A673 (cell line): ENCODE measurements at places on chromosomes 13 and 19. TPM values are rescaled to one million over a fixed set of nuclear protein-coding genes. Genes with fewer than 3 reads are reported as not detected.

DNA sequence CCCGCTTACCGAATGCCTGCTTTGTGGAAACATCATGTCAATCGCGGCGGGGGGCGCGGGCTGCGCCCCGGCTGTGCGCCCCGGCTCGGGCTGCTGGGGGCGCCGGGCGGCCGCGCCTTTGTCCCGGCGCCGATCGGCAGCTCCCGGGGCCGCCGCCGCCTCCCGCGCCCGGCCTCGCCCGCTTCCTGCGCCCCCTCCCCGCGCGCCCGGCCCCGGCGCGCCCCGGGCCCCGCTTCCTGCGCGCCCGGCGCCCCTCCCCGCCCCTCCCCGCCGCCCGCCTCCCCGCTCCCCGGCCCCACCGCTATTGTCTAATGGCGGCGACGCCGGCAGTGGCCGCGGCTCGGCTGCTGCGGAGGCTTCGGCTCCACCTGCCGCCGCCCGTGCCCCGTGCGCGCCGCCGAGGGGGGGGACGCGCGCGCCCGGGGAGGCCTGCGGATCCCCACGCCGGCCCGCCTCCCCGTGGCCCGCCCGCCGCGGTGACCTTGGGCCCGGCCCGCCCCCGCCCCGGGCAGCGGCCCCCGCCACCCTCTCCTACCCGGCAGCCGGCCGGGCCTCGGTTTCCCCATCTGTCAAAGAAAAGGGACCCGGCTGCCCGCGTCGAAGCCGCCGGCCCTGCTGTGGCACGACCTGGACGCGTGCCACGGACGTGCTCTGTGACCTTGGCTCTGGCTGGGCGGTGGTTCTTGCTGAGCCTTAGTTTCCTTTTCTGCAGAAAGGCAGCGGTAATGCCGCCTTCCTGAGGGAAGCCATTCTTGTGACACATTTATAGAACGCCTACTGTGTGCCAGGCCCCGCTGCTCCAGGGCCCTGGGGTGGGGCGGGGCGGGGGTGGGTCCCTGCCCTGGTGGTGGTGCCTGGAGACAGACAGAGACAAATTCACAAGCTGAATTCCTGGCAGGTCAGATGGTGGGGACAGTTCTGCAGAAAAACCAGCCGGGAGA is at the start of gene TLE5:
TLE5 (minus strand) TSS at position 331 of the 941 bp plus-strand sequence; CDS start at position 36, 295 bp downstream.
- H3K4me3 ChIP-seq: peak within 1 kb of the TSS; percentile 95
- no peaks in the 10 kb centered on the region for H3K27me3 ChIP-seq
- peaks cover 32% of the 10 kb centered on the region for H3K36me3 ChIP-seq
- peaks cover 9% of the 10 kb centered on the region for H3K4me1 ChIP-seq

Gene OVOL3
- 0.47 and 0.63 TPM in 2 replicates for total RNA-seq

DNA sequence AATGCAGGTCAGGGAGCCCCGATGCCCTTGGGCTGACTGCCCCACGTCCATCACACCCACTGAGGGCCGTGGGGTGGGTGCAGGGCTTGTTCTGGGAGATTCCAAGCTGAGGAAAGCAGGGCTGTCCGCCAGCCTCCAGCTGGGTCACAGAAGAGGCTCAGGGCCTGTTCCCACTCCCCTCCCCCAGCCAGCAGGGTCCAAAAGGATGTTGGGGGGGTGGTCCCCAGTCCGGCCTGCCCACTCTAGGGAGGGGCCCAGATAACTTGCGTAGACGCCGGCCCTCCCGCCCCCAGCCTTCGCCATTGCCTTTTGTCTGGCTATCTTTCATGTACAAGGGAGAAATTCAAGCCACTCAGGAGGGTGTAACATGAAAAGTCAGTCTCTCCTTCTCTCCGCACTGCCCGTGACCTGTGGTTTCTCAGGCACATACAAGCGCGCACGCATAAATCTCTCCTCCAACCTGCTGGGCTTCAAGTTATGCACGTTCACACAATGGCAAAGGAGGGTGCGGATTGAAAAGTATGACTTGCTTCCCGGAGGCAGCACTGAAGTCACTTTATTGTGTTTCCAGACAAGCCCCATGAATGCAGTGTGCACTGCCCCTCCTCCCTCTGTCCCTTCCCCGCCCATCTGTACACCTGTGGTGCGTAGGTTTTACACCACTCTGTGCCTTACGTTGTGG is 20.2 kb downstream of the CARM1 start:
- H3K4me3 ChIP-seq: no peak overlapping the region
- H3K27me3 ChIP-seq: no peaks in the 10 kb centered on the region
- H3K4me1 ChIP-seq: peaks cover 29% of the 10 kb centered on the region
- peak overlapping the region; percentile 42 for H3K27ac ChIP-seq

Gene LCP1
- total RNA-seq: 6.2 and 9.1 TPM in 2 replicates

DNA sequence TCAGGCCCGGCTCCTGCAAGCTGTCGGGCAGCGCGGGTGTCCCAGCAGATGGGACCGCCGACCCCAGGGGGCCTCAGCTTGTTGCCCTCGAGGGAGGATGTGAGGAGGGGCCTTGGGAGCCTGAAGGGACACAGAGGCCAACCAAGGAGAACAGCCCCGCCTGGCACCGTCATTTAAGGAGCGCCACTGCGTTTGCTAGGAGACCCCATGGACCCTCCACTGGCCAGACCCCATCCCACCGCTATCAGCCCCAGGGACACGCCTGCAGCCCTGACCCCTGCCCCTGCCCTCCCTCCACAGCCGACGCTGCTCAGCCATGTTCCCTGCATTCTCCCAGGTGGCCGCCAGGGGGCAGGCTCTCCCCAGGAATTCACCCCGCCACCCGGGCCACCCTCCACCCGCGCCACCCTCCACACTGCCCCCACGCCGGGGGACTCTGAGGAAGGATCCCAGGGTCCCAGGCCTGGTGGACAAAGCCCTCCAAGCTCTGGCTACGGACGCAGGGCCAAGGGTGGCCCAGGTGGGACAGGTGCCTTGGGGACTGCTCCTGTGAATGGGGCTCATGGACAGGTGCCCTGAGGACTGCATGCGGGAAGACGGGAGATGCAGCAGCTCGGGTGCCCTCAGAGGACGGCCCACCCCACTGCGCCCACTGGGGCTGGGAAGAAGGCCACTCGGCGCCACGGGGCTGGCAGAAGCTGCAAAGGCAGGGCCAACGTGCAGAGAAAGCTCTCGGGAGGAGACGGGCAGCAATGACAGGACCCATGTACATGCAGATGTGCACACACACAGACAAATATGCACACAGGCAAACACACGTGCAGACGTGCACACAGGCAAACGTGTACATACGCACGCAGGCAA is 34.4 kb downstream of the PIP5K1C start:
- H3K27me3 ChIP-seq: no peaks in the 10 kb centered on the region
- H3K4me3 ChIP-seq: no peak overlapping the region
- H3K27ac ChIP-seq: no peak overlapping the region
- DNase-seq: peak; percentile 43
- no peaks in the 10 kb centered on the region for H3K4me1 ChIP-seq
